ENCODE measurements at places on chromosomes 13 and 19.

- no peaks in the 10 kb centered on the region for H3K4me1 ChIP-seq
- no peak for DNase-seq
- H3K27ac ChIP-seq = no peak overlapping the region
- no peaks in the 10 kb centered on the region for H3K36me3 ChIP-seq
Measured at GRCh38 chr13:95573221-95573620, 20.7 kb downstream of the CLDN10 start.

DNA sequence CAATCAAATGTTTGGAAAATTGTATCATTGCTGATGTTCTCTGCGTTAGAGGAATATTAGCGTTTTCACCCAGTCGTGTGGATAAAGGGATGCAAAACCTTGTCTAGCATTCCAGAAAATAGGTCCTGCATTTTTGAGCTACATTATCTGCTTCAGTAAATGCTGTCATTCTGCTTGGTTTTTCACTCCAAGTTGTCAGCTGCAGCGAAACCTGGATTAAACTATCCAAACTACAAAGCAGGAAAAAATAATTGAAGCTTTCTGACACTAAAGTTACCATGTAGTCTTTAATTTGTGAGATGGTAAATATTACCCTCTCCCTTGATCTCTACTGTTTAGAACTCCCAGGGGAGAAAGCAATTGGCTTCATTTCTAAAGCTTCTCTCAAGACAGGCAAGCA lies 1795.5 kb upstream of the PRR20A start:
- no peaks in the 10 kb centered on the region for H3K4me1 ChIP-seq
- DNase-seq = no peak
- H3K36me3 ChIP-seq = no peaks in the 10 kb centered on the region
- H3K4me3 ChIP-seq = no peak overlapping the region

GRCh38 chr13:41402691-41403511 lies 54.4 kb upstream of the RGCC start:
- no peak overlapping the region for H3K4me3 ChIP-seq
- no peak overlapping the region for H3K27ac ChIP-seq
- DNase-seq = no peak
- H3K36me3 ChIP-seq = no peaks in the 10 kb centered on the region

- no peak overlapping the region for H3K4me3 ChIP-seq
- no peak for DNase-seq
- no peaks in the 10 kb centered on the region for H3K27me3 ChIP-seq
- no peaks in the 10 kb centered on the region for H3K36me3 ChIP-seq
Measured at GRCh38 chr13:55067946-55068345, 2039.3 kb downstream of the OLFM4 start.

GRCh38 chr13:96903085-96903484 lies 91.2 kb downstream of the OXGR1 start:
- H3K27me3 ChIP-seq = no peaks in the 10 kb centered on the region
- DNase-seq = no peak
- no peak overlapping the region for H3K27ac ChIP-seq
- H3K4me1 ChIP-seq = no peaks in the 10 kb centered on the region

- H3K36me3 ChIP-seq = no peaks in the 10 kb centered on the region
- no peaks in the 10 kb centered on the region for H3K4me1 ChIP-seq
- H3K4me3 ChIP-seq = no peak overlapping the region
- H3K27ac ChIP-seq = no peak overlapping the region
- no peaks in the 10 kb centered on the region for H3K27me3 ChIP-seq
Measured at GRCh38 chr13:40336228-40337221, 329.9 kb downstream of the FOXO1 start.

All from naive thymus-derived CD4-positive, alpha-beta T cell (primary cell).